GM12878 (cell line): ENCODE measurements at places on chromosomes 1 and 21. TPM values are rescaled to one million over a fixed set of nuclear protein-coding genes. Genes with fewer than 3 reads are reported as not detected.
A peak's percentile ranks its signal among the peaks of the same experiment; 100 is the strongest.

The LORICRIN gene
- not detected in 2 replicates for polyA plus RNA-seq

The ATP1A4 gene
- 0.22 and 0.47 TPM in 2 replicates for polyA plus RNA-seq

The NPHS2 gene
- polyA plus RNA-seq: not detected in 2 replicates

GRCh38 chr1:204280099-204280961 is 66.5 kb upstream of the GOLT1A start:
- H3K4me1 ChIP-seq: no peaks in the 10 kb centered on the region
- no peak overlapping the region for H3K4me3 ChIP-seq
- peaks cover 10% of the 10 kb centered on the region for H3K27me3 ChIP-seq
- no peak for DNase-seq

GRCh38 chr1:121444096-121444495 is 259.3 kb downstream of the SRGAP2C start:
- no peak for DNase-seq
- H3K4me3 ChIP-seq: no peak overlapping the region
- H3K4me1 ChIP-seq: no peaks in the 10 kb centered on the region

DNA sequence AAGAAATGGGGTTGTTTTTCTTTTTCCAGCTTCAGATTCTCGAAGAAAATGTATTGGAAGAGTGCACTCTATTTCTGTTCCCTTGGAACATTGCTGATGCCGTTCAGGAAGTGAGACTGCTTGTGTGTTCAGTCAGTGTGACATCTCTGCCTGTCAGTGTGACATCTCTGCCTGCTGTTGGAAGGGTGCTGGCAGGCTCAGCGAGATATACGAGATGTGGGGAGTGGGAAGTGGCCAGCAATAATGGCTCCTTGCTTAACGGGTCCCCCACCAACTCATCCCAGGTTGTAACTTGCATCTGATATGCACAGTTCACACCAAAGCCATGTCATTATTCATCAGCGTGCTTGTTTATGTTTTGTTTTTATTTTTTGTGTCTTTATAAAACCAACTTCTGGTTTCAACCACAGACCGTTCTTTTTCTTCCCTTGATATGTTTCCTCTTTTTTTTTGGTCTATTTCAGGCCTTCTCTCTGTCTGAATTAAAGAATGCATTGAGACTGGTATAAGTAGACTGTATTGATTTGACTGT is 145.4 kb downstream of the GALNT2 start:
- H3K27me3 ChIP-seq: no peaks in the 10 kb centered on the region
- DNase-seq: peak; percentile 53
- H3K4me1 ChIP-seq: peaks cover 52% of the 10 kb centered on the region
- H3K27ac ChIP-seq: peak overlapping the region; percentile 68
- no peaks in the 10 kb centered on the region for H3K36me3 ChIP-seq

DNA sequence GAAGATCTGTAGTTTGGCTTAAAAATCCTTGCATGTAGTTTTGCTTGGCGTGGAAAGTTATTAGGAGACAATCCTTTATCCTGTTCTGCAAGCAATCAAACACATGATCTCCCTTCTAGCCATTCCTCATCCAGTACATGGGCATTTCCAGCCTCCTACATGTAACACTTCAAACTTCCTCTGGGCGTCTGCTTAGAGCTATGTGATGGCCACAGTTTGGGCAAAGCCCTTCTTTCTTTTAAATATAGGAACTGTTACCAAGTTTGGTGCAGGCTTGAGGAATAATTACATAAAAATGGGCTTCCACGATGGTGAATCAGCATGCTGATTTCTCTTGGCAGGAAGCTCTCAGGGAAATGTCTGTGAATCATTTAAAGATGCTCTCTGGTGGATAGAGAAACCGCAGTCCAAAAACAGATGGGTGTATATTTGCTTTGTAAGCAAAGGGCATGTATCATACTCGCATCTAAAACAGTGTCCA is 176.9 kb upstream of the FMN2 start:
- no peak overlapping the region for H3K4me3 ChIP-seq
- no peaks in the 10 kb centered on the region for H3K27me3 ChIP-seq
- H3K4me1 ChIP-seq: no peaks in the 10 kb centered on the region
- DNase-seq: no peak
- no peak overlapping the region for H3K27ac ChIP-seq
